ENCODE measurements at places on chromosomes 2 and 18. TPM values are rescaled to one million over a fixed set of nuclear protein-coding genes. Genes with fewer than 3 reads are reported as not detected.

The CTLA4 gene
- not detected for total RNA-seq

The MC5R gene
- total RNA-seq: 5.0 TPM

The CCBE1 gene
- total RNA-seq: 57.6 TPM

The KIF5C gene
- 398 TPM for total RNA-seq

The CPLX4 gene
- total RNA-seq: not detected

The CCDC74A gene
- total RNA-seq: 7.2 TPM

The ADCYAP1 gene
- total RNA-seq: 3.1 TPM

The HOXD9 gene
- total RNA-seq: not detected

The GAREM2 gene
- total RNA-seq: 11.9 TPM

The MPHOSPH10 gene
- 30.4 TPM for total RNA-seq

The CFAP65 gene
- total RNA-seq: 0.63 TPM

Measured in parietal lobe (tissue), 2 donors.